AG09309 (cell line): ENCODE measurements at places on chromosomes 13 and 19.

DNA sequence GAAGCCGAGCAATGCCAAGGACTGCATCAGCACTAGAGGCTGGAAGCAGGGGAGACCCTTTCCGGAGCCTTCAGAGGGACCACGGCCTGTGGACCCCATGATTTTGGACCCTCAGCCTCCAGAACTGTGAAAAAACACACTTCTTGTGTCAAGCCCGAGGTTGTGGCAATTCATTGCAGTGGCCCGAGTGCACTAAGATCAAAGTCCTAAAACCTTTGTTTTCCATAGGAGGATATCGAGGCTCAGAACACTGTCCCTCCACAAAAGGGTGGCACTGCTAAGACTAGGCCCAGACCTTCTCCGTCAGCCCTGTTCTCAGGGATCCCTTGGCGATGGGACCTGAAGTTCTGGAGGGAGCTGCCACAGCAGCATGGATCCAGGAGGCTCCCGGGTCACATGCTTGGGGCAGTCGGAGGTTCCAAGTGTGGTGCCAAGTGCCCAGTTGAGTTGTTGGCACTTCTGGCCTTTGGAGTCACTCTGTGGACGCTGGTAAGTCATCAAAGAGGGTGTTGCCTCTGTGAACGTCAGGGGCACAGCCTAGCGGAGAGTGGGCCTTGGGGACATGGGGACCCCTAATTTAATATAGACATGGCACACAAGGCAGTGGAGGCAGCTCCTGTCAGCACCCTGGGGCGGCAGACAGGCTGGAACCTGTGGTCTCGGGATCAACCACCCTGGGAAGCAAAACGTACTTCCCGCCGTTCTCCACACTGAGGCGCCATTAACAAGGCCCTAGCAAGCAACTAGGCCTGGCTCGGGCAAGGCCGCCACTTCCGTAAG, 199.2 kb downstream of the COL4A1 start:
- no peak for DNase-seq

- DNase-seq: no peak
Observed at GRCh38 chr19:28242317-28242927, 970.5 kb downstream of the UQCRFS1 start.

DNA sequence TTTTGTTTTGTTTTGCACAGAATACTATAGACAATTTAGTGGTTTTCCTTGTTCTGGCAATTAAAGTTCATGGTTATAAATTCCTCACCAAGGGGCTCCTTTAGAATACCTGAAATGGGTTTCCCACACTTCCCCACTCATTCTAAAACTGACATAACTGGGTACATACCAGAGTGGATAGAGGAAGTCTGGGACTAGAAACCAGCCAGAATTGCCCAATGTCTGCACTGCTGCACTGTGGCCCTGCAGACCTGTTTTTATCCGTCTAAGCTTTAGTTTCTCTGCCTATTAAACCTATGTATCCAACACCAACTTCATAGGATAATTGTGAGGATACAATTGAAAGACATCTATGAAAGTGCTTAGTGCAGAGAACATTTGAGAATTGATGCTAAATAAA, 498.6 kb downstream of the KCTD12 start:
- no peak for DNase-seq

GRCh38 chr19:18699403-18700054, 16.0 kb downstream of the CRTC1 start:
- no peak for DNase-seq

DNA sequence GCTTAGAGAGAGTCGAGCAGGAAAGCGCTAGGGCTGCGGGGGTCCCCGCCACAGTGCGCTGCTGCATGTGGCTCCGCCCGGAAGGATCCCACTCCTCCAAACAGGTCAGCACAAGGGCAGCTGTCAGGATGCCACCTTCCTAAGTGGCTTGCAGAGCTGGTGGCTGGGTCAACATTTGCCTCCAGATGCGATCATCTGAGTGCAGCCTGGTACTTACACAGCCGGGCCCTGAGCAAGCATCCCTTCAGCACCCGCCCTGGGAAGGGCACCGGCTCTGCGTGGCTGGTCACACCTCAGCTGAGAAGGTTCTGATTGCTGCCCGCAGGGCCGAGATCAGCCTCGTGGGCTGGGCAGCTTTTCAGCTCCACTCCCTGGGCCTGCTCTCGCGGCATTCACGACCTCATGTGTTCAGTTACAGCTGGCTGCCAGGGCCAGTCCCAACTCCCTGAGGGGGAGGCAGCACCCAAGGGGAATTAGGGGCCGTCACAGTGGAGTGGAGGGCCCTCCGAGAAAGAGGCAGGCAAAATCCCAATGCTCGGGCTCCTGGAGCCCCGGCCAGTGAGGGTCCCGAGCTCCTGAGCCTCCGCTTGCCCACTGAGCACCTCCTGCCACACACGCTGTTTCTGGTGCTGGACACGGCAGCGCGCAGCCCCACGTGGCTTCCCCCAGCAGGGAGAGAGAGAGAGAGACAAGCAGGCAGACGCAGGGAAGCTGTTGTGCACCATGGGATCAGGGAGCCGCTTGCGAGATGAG, 26.8 kb downstream of the AP1M1 start:
- no peak for DNase-seq

DNA sequence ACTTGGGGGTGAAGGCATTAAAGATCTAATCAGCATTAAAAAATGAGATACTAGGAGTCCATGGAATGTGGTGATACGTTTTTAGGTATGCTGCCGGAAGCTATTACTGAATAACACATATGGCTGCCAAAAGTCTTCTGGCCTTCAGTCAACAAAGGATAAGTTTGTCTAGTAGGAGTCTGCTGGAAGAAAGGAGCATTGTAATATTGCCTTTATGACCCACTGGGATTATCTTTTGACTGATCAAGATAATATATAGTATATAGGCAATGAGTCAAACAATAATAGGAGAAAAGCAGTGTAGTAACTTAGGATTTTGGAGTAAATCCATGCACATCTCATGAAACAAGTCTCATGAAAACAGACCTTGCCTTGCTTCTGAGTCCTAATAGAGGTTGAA, 295.4 kb downstream of the SLITRK6 start:
- no peak for DNase-seq

DNA sequence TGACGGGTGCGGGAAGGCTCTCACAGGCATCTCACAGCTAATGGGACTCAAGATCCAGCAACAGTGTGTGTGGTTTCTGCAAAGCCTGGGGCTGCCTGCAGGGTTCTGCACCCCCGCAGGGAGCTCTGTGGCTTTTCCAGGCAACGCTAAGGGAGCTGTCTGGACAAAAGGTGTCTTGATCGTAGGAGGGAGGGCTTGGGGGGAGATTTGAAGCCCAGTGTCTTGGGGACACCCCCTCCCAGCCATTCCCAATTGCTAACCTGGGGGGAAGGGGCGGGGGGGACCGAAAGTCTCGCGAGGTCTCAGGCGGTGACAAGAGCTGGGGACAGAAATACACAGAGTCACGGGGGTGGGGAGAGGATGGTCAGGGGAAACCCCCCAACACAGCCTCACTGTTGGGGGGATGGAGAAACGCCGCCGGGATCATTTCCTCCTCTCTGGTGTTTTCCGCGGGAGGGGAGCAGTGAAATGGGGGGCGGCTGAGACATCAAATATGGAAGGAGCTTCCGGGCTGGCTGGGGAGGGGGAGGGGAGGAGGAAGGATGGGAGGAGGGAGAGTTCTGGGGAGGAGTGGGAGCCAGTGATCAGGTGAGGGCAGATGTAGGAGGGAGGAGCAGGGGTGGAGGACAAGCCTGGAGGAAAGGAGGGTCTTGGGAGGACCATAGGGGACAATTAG, 13.3 kb downstream of the KCNC3 start:
- DNase-seq: no peak

GRCh38 chr19:10625003-10625761, at the start of gene SLC44A2:
Gene SLC44A2, plus strand, starts transcription at chr19:10625553. Its CDS starts 81 bp downstream, at chr19:10625634.
- no peak for DNase-seq

GRCh38 chr19:33212436-33213172, 13.0 kb downstream of the SLC7A10 start:
- DNase-seq: no peak

GRCh38 chr13:23007426-23007825, 173.4 kb upstream of the SGCG start:
- DNase-seq: no peak

DNA sequence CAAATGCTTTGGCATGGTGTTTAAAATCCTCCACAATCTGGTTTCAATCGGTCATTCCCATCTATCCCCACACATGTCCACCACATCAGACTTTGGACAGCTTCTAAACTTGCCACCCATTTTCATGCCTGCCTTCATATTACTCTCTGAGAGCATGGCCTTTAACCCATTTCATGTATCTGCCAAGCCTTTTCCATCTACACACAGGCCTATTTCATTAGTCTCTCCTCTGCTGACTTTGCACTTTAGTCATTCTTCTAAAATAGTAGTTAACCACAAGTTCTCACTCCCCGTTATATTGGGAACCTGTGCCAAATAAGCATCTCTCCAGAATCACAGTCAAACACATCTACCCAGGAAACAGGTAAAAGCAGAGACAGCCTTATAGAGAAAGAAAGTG, 142.2 kb downstream of the MZT1 start:
- DNase-seq: no peak
